ENCODE measurements at places on chromosomes 7 and 10. TPM values are rescaled to one million over a fixed set of nuclear protein-coding genes. Genes with fewer than 3 reads are reported as not detected.
A peak's percentile ranks its signal among the peaks of the same experiment; 100 is the strongest.

The MUC12 gene
- total RNA-seq, result 0.51 TPM

DNA sequence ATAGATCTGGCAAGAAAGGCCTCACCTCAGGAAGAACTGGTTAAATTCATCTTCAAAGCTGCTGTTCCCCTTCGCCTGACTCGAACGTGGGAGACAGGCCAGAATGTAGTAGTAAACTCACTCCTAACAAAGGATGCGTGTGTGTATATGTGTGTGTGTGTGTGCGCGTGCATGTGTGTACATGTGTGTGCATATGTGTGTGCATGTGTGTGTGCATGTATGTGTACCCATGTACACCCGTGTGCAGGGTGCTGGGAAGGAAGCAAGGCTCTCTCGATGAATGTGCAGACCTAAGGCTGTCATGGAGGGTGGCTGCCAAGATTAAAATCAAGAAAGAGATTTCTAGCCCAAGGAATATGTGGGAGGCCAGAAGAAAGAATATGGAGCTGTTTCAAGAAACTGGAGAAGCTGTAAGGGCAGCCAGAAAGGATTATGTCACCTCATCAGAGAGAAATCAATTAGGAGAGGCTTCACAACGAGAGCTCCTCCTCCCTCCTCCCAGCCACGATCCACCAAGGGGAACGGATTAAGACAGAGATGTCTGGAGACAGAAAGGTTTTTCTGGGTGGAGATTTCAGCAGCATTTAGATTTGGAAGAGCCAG lies 34.0 kb upstream of the LBX1 start:
- H3K4me1 ChIP-seq, result no peaks in the 10 kb centered on the region
- DNase-seq, result no peak
- H3K4me3 ChIP-seq, result no peak overlapping the region
- no peaks in the 10 kb centered on the region for H3K36me3 ChIP-seq

GRCh38 chr7:35677582-35678356 lies 17.2 kb downstream of the HERPUD2 start:
- H3K27ac ChIP-seq, result no peak overlapping the region
- no peaks in the 10 kb centered on the region for H3K36me3 ChIP-seq
- H3K4me1 ChIP-seq, result no peaks in the 10 kb centered on the region
- no peaks in the 10 kb centered on the region for H3K27me3 ChIP-seq
- no peak for DNase-seq

DNA sequence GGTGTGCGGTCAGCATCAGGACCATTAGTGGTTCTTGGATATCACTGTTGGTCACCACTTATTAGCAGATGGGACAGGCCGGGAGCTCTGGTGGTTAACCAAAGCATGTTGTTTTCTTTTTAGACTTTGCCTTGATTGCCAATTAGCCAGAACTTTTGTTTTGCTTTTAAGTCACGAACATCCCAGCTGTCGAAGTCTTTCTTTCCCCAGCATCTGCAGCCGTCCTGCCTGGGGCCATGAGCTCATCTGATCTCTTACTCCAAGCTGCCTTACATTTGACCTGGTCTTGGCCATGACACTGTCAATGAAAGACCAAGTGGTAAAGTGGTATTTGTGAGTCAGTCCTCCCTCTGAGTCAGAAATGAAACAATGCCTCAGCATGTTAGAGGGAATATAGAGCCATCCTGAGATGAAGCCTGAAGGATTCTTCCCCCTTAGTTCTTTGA lies 53.9 kb upstream of the CREB5 start:
- peaks cover 12% of the 10 kb centered on the region for H3K4me1 ChIP-seq
- no peaks in the 10 kb centered on the region for H3K27me3 ChIP-seq
- no peak overlapping the region for H3K4me3 ChIP-seq
- H3K27ac ChIP-seq, result peak overlapping the region; percentile 79
- no peaks in the 10 kb centered on the region for H3K36me3 ChIP-seq

GRCh38 chr7:69025249-69025648 lies 573.0 kb upstream of the AUTS2 start:
- H3K27ac ChIP-seq, result no peak overlapping the region
- DNase-seq, result no peak
- no peaks in the 10 kb centered on the region for H3K4me1 ChIP-seq
- no peaks in the 10 kb centered on the region for H3K36me3 ChIP-seq

DNA sequence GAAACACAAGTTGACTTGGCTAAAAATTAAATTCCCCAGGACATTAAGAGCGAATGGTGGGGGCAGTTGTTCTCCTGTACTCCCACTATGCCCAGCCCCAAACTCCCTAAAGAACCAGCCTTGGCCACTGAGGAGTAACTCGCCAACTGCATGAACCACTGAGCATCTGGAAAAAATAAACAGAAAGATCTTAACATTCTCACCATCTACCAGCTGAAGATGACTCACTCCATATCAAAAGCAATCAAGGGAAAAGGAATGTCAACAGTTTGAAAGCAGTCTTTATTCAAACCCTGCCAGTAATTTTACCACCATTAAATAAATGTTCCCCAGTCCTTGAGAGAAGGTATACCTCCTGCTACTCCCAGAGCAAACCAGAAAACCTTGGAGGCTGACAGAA lies 45.4 kb downstream of the CTTNBP2 start:
- H3K4me3 ChIP-seq, result no peak overlapping the region
- peaks cover 28% of the 10 kb centered on the region for H3K4me1 ChIP-seq
- no peaks in the 10 kb centered on the region for H3K36me3 ChIP-seq
- peak overlapping the region; percentile 49 for H3K27ac ChIP-seq

DNA sequence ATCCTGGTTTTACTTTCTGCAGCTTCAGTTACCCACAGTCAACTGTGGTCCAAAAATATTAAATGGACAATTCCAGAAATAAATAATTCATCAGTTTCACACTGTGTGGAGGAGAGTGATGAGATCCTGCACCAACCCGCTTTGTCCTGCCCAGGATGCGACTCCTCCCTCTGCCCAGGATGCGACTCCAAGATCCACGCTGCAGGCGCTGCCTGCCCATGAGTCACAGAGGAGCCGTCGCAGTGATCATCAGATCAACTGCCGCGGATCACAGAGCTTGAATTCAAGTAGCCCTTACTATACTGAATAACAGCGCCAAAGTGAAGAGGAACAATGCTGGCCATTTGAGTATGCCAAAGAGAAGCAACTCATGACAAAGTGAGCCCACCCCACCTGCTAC lies 61.5 kb downstream of the GRB10 start:
- H3K27me3 ChIP-seq, result no peaks in the 10 kb centered on the region
- peaks cover 3% of the 10 kb centered on the region for H3K4me1 ChIP-seq
- peak; percentile 68 for DNase-seq
- no peaks in the 10 kb centered on the region for H3K36me3 ChIP-seq
- H3K4me3 ChIP-seq, result no peak overlapping the region
- no peak overlapping the region for H3K27ac ChIP-seq

- no peaks in the 10 kb centered on the region for H3K27me3 ChIP-seq
- H3K4me1 ChIP-seq, result no peaks in the 10 kb centered on the region
- no peak within 1 kb of the TSS for H3K4me3 ChIP-seq
Observed at GRCh38 chr7:15561835-15562234, at the start of gene AGMO. Gene AGMO, minus strand, starts transcription at chr7:15562015.

GRCh38 chr7:136956671-136957070 lies 88.2 kb downstream of the CHRM2 start:
- peaks cover 15% of the 10 kb centered on the region for H3K4me1 ChIP-seq
- H3K27ac ChIP-seq, result peak overlapping the region; percentile 46

- H3K4me3 ChIP-seq, result peak overlapping the region; percentile 54
- H3K27ac ChIP-seq, result no peak overlapping the region
- no peak for DNase-seq
- H3K36me3 ChIP-seq, result no peaks in the 10 kb centered on the region
- H3K4me1 ChIP-seq, result no peaks in the 10 kb centered on the region
- H3K27me3 ChIP-seq, result no peaks in the 10 kb centered on the region
Observed at GRCh38 chr10:27997865-27998177, 1.1 kb downstream of the ODAD2 start.

Measured in fibroblast of lung (primary cell).